ENCODE measurements at places on chromosomes 4 and X. TPM values are rescaled to one million over a fixed set of nuclear protein-coding genes. Genes with fewer than 3 reads are reported as not detected.

Gene RNF128
- polyA plus RNA-seq: 0.64 TPM

Gene UGT2B11
- polyA plus RNA-seq: 2.6 TPM

Gene DAPP1
- 1.1 TPM for polyA plus RNA-seq

Gene DDX60
- polyA plus RNA-seq: 14.6 TPM

Gene NMU
- 10.5 TPM for polyA plus RNA-seq

Gene NKX6-1
- 0.63 TPM for polyA plus RNA-seq

Gene CMC4
- polyA plus RNA-seq: 9.4 TPM

Gene CSAG3
- not detected for polyA plus RNA-seq

Gene BEX4
- 135 TPM for polyA plus RNA-seq

GRCh38 chr4:102578819-102579218 is 77.7 kb downstream of the NFKB1 start:
- no peak for DNase-seq

DNA sequence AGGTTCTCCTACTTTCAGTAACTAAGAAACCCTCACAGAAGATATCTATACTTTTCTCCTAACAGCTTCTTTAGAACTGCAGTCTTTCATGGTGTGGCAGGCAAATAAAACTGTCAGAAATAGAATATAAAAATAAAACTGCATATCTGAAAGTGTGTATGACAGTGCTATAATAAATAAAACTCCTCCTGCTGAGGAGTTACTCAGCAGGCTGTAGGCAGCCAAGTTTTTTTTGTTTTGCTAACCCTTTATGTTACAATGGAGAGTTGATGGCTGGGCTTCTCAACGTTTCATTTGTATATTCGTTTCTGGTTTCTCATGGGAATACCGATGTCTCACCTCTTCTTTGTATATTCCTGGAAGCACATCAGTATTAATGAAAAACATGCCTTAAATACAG is 18.2 kb upstream of the UGT2B10 start:
- no peak for DNase-seq

- DNase-seq: no peak
Observed at GRCh38 chr4:53821179-53821851, 230.0 kb upstream of the LNX1 start.

- no peak for DNase-seq
Observed at GRCh38 chrX:14125462-14125861, 95.8 kb upstream of the GEMIN8 start.

DNA sequence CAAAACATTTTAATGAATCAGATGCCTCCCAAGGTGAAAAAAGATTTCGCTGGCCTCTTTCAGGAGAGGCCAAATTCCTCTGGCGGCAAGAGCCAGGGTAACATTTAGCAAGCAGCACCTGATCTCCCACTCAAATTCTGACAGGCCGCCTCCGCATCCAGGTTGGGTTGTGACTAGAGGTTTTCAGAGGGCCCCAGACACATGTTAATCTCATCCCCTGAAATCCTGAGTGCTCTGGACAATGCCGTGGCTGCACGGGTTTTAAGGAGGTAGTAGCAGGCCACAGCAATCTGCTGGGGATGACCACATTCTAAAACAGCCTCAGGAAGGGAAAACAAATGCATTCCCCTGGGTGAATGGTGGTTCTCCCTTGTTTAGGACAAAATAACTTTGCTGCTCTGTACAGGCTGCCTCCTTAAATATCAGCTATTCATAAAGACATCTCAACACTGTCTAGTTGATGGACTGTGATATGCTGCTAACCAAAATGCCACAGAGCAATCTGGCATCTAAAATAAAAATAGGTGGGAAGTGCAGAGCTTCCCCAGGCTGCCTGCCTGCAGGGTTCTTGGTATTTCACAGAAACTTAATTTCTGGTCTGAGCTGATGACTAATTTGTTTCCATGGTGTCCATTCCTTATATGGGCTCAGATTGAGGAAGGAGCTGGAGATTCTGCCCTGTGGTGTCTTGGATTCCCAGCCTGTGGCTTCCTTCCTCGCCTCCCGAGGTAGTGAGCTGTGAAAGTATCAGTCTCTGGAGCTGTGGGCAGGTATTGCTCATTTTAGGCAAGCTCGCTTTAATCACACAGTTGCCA is 202.0 kb downstream of the DCLK2 start:
- no peak for DNase-seq

DNA sequence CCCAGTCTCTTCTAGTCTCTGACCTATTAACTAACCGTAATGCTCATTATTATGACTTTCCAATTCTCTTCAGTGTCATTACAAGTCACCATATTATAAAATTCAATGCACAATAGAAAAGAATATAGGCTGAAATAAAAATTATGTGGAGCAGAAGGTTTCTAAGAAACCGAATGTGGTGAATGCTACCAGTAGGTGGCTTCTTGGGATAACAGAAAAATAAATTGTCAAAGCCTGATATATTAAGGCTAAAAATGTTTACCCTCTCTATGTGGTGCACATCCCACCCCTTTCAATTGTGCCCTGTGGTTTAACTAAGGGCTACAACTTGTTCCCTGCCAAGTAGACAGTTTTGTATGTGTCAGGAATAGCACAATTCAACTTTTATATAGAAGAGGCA is 624.6 kb upstream of the TECRL start:
- DNase-seq: no peak

GRCh38 chr4:20353646-20354045 is 101.9 kb downstream of the SLIT2 start:
- no peak for DNase-seq

- DNase-seq: no peak
Observed at GRCh38 chrX:20315140-20315539, 48.4 kb upstream of the RPS6KA3 start.

DNA sequence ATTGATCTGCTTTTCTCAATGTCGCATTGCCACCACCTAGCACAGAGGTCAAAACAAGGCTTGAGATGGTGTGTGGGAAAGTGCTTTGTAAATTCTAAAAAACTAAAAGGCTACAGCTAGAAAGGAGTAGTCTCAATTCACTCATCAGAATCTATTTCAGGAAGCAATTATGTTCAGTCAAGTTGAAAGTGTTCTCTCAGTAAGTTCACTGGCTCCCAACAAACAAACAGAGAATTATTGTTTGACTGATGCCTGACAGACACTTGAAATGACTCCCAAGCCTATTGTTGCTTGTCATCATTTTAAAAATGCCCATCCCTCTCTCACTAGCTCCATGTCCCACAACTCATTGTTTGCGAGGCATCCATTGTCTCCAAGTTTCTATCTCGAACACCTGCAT is 419.6 kb upstream of the CPEB2 start:
- DNase-seq: no peak

DNA sequence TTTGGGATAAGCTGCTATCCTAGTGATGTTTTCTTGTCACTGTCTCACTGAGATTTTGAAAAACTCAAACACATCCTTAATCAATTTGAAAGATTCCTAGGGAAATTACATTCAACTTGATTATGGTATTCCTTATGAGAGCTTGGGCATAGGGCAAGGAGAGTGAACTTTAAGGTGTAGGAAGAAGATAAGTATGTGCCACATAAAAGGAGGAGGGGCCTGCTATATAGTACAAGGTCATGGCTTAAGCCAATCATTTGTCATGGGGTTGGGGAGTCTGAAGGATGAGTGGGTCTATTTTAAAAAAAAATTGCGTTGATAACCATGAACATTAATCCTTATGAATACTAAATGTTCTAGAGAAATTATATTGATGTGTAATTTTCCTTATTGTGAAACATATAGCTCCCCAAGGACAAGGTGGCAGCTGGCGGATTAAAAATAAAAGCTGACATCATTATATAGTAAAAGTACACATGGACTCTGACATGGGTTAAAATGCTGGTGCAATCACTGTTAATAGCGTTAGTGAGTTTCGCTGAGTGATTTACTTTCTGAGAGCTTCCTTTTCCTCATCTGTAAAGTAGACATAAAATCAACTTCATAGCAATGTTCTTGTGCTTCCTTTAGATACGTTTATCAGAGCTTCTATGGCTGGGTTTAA is 17.4 kb downstream of the GALNT7 start:
- no peak for DNase-seq

- DNase-seq: no peak
Observed at GRCh38 chr4:1686440-1687036, 2.4 kb upstream of the FAM53A start.

DNA sequence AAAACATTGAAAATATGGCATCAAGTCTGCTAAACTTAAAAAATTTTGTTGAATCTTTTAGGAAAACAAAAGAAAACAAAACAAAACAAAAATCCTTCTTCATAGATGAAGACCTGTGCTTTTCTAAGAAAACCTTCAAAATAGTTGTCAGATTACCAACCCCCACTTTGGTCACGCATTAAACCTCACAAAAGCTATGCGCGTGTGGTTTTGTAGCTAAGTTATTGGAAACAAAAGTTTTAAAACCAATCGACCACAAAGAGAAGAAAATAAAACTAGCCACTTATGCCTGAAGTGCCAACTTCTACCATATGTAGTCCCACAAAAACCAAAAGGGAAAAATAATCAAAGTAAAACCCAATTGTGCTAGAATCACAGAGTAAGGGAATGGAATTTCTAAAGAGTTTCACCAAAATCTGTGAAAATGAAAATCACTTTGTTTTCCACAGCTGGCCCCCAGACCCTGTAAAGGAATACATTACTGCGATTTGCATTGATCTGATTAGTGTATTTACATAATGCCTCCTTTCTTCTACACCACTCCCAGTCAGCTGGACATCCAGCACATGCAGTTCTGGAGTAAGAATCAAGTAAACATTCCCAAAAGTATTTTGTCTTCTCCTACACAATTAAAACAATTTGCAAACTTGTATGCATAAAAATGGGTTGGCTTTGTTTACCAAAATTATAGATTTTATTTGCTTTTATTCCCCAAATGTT is 330.1 kb upstream of the DKK2 start:
- DNase-seq: no peak

GRCh38 chrX:105820247-105820646 is 2.1 kb upstream of the NRK start:
- no peak for DNase-seq

DNA sequence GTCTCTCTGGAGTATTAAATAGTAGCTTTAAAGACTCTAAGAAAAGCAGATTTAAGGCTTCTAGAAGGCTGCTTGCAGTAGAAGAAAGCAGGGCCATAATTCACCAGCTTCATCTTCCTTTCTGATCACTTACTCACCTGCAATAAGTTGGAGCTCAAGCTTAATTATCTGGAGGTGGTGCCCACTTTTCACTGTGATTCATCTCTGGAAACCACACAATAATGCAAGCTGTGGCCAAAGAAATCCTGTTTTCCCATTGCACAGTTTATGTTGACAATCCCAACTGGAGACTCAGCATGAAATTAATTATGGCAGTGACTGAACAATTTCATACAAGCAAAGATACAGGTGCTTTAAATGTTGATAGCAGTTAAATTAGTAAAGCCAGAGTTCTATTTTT is 14.7 kb downstream of the CWH43 start:
- DNase-seq: no peak

DNA sequence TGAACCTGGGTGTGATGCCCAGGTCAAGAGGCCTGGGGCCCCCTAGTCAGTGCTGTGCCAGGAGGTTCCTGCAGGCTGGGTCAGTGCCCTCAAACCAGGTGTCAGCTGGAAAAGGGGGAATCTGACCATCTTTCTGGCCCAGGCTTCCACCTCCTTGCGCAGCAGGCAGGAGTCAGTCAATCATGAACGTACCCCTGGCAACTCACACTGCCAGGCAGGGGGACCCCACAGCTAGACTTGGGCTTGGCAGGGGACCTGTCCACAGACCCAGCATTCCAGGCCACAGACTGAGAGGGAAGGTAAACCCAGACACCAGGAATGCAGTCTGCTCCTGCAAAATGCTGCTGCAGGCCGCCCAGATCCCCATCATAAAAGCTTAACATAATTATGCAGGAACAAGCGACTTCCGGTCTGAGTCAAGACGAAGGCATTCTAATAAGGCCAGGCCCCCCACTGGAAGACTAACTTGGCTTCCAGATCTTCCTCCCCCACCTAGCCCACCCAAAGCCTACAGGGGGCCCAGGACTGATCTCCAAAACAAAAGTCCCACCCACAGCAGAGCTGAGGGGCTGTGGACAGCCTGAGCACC is 156.3 kb downstream of the BCOR start:
- DNase-seq: no peak

- no peak for DNase-seq
Observed at GRCh38 chrX:63525491-63525890, 174.4 kb upstream of the SPIN4 start.

DNA sequence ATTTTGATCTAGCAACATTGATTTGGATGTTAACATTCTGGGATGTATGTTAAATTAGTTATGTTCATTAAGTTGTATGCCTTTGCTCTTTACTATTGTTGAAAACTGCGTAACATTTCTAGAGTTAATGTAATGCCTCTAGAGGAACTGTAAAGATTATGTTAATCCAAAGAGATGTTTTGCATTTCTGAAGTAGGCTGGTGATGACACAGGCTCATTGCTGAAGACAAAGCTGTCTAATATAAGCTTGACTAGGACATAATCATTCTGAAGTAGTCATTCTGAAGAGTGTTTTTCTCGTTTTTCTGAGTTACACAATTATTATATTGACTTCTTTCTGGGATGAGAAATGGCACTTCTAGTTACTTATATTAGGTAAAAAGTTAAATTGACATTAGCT is 72.9 kb downstream of the LRP2BP start:
- no peak for DNase-seq

GRCh38 chrX:40579900-40580536 is 752 bp upstream of the ATP6AP2 start:
- DNase-seq: no peak

DNA sequence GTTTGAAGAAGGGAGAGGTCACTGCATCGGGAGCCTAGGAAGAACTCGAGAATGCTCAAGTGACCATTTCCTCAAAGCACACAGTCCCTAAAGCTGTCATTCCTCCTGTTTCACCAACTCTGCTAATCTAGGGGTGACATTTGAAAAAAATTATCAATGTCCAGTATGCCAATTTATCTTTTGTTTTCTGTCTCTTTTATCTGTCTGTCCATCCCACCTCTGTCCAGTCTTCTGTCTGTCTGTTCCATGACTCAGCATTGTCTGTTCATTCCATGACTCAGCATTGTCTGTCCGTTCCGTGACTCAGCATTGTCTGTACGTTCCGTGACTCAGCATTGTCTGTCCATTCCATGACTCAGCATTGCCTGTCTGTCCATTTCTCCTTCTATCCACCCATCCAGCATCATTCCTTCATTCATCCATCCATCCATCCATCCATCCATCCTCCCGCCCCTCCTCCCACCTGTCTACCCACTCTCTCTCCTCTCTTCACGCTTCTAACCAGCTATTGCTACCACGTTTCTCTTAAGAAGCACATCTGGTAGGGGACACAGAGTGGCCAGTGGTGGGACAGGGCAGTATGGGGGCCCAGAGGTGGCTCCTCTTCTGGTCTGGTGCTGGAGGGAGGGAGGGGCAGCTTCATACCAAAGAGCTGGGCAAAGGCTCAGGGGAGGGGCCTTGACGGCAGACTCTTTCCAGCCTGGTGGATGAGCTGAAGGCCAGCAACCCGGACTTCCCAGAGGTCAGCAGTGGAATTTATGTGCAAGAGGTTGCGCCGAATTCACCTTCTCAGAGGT is 34.1 kb downstream of the HTRA3 start:
- no peak for DNase-seq

- DNase-seq: no peak
Observed at GRCh38 chr4:148068065-148068911, 336.4 kb downstream of the ARHGAP10 start.

DNA sequence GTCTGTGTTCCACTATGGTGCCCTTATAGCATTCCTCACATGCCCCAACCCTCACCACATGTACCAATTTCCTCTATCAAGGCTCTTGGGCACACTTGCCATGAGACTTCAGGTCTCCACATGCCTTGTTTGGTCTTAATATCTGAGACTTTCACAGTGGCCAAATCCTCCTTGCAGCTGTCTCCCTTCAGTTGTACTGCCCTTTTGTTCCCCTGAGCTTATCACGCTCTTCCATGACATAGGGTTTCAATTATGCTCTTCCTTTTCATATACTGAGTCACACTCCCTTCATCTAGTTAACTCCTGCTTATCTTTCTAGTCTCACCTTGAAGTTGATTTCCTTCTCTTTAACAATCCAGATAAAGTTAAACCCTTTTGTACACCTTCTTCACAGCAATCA is 212.9 kb downstream of the PDHA2 start:
- no peak for DNase-seq

All from left renal pelvis (tissue), 4 donors.